ENCODE measurements at places on chromosomes 12 and 14. TPM values are rescaled to one million over a fixed set of nuclear protein-coding genes. Genes with fewer than 3 reads are reported as not detected.

DNA sequence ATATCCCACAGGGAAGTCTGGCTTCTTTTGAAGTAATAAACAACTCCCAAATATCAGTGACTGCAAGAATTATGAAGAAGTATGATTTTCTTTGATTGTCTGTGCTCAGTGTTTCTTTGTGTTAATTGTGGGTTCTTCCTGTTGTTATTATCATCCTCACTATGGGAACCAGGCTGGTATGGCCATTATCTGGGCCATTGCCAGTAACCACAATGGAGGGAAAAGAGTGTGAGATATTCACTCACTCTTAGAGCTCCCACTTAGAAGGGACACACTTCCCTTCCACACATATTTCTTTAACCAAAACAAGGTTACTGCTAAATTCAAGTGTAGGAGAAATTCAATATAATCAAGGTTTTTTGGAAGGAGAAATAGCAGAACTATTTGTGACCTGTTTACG lies 503.7 kb downstream of the SLC6A15 start:
- no peak for DNase-seq
- no peaks in the 10 kb centered on the region for H3K4me1 ChIP-seq
- H3K4me3 ChIP-seq, result no peak overlapping the region
- H3K27me3 ChIP-seq, result no peaks in the 10 kb centered on the region
- no peaks in the 10 kb centered on the region for H3K36me3 ChIP-seq

The CDK4 gene
- 68.4 TPM for total RNA-seq

- H3K27me3 ChIP-seq, result no peaks in the 10 kb centered on the region
- peak; percentile 57 for DNase-seq
- peaks cover 70% of the 10 kb centered on the region for H3K36me3 ChIP-seq
- H3K27ac ChIP-seq, result peak overlapping the region; percentile 75
Observed at GRCh38 chr14:100341301-100342031, 18.3 kb downstream of the SLC25A47 start.

GRCh38 chr14:78450669-78451318 lies 280.6 kb downstream of the NRXN3 start:
- no peak overlapping the region for H3K27ac ChIP-seq
- no peak overlapping the region for H3K4me3 ChIP-seq
- no peaks in the 10 kb centered on the region for H3K27me3 ChIP-seq
- no peaks in the 10 kb centered on the region for H3K4me1 ChIP-seq
- DNase-seq, result no peak

The MMP19 gene
- total RNA-seq, result 35.2 TPM

The PLD4 gene
- 1.2 TPM for total RNA-seq

The JPH4 gene
- total RNA-seq, result 5.1 TPM

DNA sequence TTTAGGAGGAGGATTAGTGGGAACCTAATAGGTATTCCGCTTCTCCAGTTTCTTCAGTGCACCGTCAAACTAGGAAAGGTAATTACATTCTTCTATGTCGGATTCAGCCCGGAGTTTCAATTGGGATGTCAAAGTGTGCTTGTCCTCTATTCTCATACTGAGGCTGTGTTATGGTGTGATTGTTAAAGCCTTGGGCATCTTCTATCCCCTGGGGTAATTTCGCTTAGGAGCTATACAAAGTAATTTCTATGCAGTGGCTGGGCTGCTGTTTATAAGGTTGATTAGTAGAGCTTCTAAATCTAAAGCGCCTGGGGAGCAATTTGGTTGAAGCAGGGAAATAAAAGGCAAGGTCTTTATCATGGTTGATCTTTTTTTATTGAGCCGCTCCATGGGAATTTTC lies 399.6 kb downstream of the ZFP36L1 start:
- H3K27me3 ChIP-seq, result no peaks in the 10 kb centered on the region
- H3K4me1 ChIP-seq, result peaks cover 59% of the 10 kb centered on the region
- peak overlapping the region; percentile 69 for H3K27ac ChIP-seq

The SERPINA3 gene
- total RNA-seq, result 74.6 TPM

DNA sequence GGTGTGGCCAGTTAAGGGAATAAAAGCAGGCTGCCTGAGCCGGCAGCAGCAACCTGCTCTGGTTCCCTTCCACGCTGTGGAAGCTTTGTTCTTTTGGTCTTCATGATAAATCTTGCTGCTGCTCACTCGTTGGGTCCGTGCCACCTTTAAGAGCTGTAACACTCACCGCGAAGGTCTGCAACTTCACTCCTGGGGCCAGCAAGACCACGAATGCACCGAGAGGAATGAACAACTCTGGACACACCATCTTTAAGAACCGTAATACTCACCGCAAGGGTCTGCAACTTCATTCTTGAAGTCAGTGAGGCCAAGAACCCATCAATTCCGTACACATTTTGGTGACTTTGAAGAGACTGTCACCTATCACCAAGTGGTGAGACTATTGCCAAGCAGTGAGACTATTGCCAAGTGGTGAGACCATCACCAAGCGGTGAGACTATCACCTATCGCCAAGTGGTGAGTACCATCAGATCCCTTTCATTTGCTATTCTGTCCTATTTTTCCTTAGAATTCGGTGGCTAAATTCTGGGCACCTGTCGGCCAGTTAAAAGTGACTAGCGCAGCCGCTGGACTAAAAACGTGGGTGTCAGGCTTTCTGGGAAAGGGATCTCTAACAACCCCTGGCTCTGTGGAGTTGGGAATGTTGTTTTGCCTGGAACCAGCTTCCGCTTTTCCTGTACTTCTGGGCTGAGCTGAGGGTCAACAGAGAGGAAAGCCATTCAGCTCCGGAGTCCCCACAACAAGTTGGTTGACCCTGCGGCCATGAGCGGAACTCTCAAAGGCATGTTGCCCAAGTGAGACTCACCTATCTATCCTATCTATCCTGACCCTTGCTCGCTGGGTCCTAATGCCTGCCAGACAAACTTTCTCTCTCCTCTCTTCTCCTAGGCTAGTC lies at the start of gene DHRS2:
Gene DHRS2, plus strand, starts transcription at position 48 of the 895 bp plus-strand sequence. CDS start 2,501 bp downstream, outside the sequence.
- no peaks in the 10 kb centered on the region for H3K36me3 ChIP-seq
- no peak within 1 kb of the TSS for H3K4me3 ChIP-seq
- no peak for DNase-seq

GRCh38 chr14:51566831-51567582 lies 84.7 kb upstream of the FRMD6 start:
- no peak for DNase-seq
- H3K27me3 ChIP-seq, result no peaks in the 10 kb centered on the region
- no peak overlapping the region for H3K4me3 ChIP-seq
- H3K36me3 ChIP-seq, result no peaks in the 10 kb centered on the region
- no peak overlapping the region for H3K27ac ChIP-seq
- no peaks in the 10 kb centered on the region for H3K4me1 ChIP-seq

DNA sequence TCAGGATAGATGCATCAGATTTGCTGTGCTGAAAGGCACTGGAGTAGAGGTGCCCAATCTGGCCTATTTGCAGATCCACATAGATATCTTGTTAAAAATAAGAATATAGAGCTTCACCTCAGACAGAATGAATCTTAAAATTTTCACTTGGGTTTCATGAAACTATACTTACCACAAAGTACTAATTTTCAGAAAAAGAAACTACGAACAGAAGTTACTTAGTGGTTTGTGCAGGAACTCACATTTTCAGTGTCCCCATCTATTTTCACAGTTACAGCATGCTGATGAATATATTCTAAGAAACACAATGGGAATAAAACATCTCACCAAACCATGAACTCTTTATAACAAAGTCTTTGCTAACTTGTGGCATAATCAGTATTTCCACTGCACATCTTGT lies 449.4 kb downstream of the RERGL start:
- H3K27ac ChIP-seq, result no peak overlapping the region
- no peak for DNase-seq
- no peaks in the 10 kb centered on the region for H3K4me1 ChIP-seq
- no peaks in the 10 kb centered on the region for H3K36me3 ChIP-seq

- no peak overlapping the region for H3K4me3 ChIP-seq
- H3K27me3 ChIP-seq, result no peaks in the 10 kb centered on the region
- peaks cover 7% of the 10 kb centered on the region for H3K4me1 ChIP-seq
- no peak overlapping the region for H3K27ac ChIP-seq
- H3K36me3 ChIP-seq, result no peaks in the 10 kb centered on the region
- no peak for DNase-seq
Observed at GRCh38 chr12:104197264-104197663, 18.3 kb upstream of the TXNRD1 start.

GRCh38 chr12:4610481-4610880 lies 38.4 kb downstream of the AKAP3 start:
- no peak for DNase-seq
- H3K27me3 ChIP-seq, result no peaks in the 10 kb centered on the region
- H3K36me3 ChIP-seq, result peaks cover 67% of the 10 kb centered on the region
- peaks cover 10% of the 10 kb centered on the region for H3K4me1 ChIP-seq
- H3K4me3 ChIP-seq, result no peak overlapping the region

The HOXC12 gene
- not detected for total RNA-seq

DNA sequence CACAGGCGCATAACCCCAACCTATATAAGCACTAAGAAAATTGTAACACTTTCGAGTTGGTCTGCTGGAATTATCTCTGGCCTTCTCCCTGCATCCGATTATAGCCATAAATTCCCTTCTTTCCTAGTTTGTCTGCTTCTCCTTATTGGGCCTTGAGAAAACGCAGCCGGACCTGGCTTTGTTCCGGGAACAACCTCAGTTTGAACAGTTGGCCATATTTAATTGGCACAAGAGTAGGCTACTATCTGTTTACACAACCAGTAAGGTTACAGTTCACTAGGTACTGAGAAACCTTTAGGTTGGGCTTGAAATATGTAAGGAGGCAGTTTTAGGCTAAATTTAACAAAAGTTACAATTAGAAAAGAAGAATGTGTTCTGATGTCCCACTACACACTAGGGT lies 176.1 kb downstream of the IPO8 start:
- no peaks in the 10 kb centered on the region for H3K36me3 ChIP-seq
- no peaks in the 10 kb centered on the region for H3K4me1 ChIP-seq
- no peak overlapping the region for H3K27ac ChIP-seq
- no peak overlapping the region for H3K4me3 ChIP-seq
- no peaks in the 10 kb centered on the region for H3K27me3 ChIP-seq

- no peak overlapping the region for H3K27ac ChIP-seq
- DNase-seq, result no peak
- H3K36me3 ChIP-seq, result no peaks in the 10 kb centered on the region
Observed at GRCh38 chr14:91585856-91586255, 75.7 kb upstream of the PPP4R3A start.

DNA sequence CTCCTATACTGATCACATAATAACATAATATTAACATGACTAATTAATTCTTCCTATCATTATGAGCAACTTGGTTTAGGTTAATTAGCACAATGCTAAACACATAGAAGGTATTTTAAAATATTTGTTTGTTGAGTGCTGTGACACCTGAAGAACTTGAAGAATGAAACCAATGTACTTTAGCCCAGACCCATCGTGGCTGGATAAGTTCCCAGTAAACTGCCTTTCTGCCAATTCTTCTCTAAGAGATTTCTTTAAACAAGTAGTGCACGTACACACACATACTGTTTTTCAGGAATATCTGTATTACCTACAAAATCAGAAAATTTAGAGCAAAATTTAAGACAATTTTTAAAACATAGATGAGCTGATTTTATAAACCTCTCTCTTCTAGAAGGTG lies 207.4 kb upstream of the SSTR1 start:
- H3K27me3 ChIP-seq, result no peaks in the 10 kb centered on the region
- H3K27ac ChIP-seq, result no peak overlapping the region
- no peaks in the 10 kb centered on the region for H3K4me1 ChIP-seq

The TMEM63C gene
- total RNA-seq, result 0.27 TPM

GRCh38 chr12:91213-91612 lies 24.6 kb downstream of the IQSEC3 start:
- H3K4me3 ChIP-seq, result no peak overlapping the region
- H3K27me3 ChIP-seq, result peaks cover 7% of the 10 kb centered on the region
- H3K4me1 ChIP-seq, result no peaks in the 10 kb centered on the region
- H3K36me3 ChIP-seq, result no peaks in the 10 kb centered on the region

- H3K27ac ChIP-seq, result no peak overlapping the region
- no peak for DNase-seq
- H3K36me3 ChIP-seq, result peaks cover 54% of the 10 kb centered on the region
- no peaks in the 10 kb centered on the region for H3K4me1 ChIP-seq
- no peaks in the 10 kb centered on the region for H3K27me3 ChIP-seq
Observed at GRCh38 chr12:25208554-25208953, 13.5 kb downstream of the ETFRF1 start.

The GLT1D1 gene
- 5.3 TPM for total RNA-seq

GRCh38 chr14:35509846-35510245 lies 24.1 kb upstream of the INSM2 start:
- no peak for DNase-seq
- H3K27ac ChIP-seq, result no peak overlapping the region
- no peaks in the 10 kb centered on the region for H3K4me1 ChIP-seq
- no peak overlapping the region for H3K4me3 ChIP-seq

- H3K4me1 ChIP-seq, result peaks cover 16% of the 10 kb centered on the region
- peak within 1 kb of the TSS; percentile 19 for H3K4me3 ChIP-seq
- peaks cover 45% of the 10 kb centered on the region for H3K27me3 ChIP-seq
- no peak within 1 kb of the TSS for H3K27ac ChIP-seq
Observed at GRCh38 chr14:47675466-47676314, at the start of gene MDGA2. Gene MDGA2 (minus strand): TSS chr14:47675605.

DNA sequence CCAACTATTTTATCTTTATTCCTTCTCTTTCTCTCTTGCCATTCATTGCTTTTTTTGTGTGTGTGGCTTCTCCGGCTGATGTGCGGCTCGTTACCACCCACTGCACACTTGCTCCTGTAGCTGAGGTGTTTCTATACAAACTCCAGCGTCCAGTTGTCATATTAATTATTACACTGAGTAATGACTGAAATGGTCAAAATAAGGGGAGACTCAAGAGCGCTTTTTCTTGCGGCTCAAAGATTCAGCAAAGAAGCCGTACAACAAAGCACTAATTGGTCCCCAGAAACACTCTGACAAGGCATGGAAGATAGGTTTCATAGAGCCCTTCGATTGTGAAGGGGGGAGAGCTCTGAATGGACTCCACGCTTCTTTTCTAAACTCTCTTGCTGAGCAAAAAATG lies 5.6 kb upstream of the ASCL1 start:
- DNase-seq, result no peak
- H3K27me3 ChIP-seq, result peaks cover 73% of the 10 kb centered on the region
- no peaks in the 10 kb centered on the region for H3K36me3 ChIP-seq
- H3K4me3 ChIP-seq, result no peak overlapping the region
- peaks cover 10% of the 10 kb centered on the region for H3K4me1 ChIP-seq
- no peak overlapping the region for H3K27ac ChIP-seq

Measured in lower lobe of right lung (tissue), 2 donors.